ENCODE measurements at places on chromosomes 1 and 21.

DNA sequence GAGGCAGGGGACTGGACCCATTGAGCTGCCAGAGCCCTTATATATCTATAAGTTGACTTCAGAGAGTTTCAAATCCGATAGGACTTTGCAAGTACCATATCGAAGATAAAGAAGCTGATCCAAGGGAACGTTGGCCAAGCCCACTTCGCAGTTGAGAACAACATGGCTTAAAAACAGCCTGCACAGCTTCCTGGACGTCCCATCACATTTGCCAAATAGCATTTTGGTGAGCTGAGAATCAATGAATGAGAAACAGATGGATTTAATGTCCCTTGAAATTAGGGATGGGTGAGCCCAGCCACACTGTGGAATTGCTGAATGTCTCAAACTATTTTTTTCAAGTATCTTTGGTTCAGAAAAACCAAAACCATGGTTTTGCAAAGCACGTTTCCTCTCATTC, 64.8 kb downstream of the KCNJ15 start:
- DNase-seq, result no peak

GRCh38 chr1:222523852-222524251, 24.1 kb downstream of the HHIPL2 start:
- no peak for DNase-seq

DNA sequence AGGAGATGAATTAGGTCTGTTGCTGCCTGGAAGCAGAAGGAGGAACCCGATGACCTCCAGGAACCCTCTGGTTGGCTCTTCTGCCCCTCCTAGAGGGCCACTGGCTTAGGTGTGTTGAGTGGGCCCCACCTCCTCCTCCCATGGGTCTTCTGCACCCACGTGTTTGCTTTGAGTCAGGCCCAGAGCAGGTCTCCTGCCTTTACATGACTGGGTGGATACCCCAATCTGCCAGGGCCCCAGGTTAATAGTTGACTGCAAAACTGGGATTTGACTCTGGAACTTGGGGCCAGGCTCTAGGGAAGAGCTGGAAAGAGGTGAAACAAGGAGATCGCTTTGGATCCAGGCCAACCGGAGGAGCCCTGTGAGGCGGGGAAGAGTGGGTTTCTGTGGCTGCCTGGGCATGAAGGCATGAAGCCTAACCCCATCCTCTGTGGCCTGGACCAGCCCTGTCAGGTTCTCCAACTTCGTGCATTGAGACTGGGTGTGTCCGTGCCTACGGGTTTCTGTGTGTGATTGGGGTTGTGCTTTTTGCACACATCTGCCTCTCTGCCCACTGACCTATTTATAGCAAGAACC, 7.8 kb upstream of the LAD1 start:
- DNase-seq, result no peak

DNA sequence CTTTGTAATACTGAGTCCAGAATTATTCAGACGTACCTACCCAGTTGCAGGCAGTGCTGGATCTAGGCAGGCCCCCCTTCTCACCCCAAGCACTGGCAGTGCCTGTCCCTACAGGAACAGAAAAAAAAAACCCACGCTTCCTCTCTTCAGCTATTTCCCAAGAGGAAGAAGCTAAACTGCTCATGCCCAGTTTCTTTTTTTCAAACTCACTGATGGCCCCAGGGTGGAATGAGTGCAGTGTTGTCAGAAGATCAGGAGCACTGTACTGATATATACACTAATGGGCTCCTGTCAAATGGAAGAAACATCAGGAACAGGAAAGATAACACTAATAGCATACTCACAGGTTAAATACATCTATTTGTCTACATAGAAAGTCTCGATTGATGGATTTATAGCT, 28.2 kb upstream of the DOCK7 start:
- no peak for DNase-seq

- DNase-seq, result no peak
These were observed 30.4 kb downstream of the PRRX1 start for GRCh38 chr1:170694172-170694926.

GRCh38 chr1:76562292-76562691, 305.0 kb upstream of the ST6GALNAC5 start:
- DNase-seq, result no peak

DNA sequence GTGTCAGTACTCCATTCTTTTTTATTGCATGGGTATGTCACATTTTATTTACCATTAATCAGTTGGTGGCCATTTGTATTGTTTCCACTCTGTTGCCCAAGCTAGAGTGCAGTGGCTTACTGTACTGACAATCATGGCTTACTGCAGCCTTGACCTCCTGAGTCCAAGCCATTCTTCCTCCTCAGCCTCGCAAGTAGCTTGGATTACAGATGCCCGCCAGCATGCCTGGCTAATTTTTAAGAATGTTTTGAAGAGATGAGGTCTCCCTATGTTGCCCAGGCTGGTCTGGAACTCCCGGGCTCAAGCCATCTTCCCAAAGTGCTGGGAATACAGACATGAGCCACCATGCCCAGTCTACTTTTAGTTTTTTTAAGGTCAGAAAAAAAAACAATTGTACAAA, 813 bp upstream of the SFT2D2 start:
- no peak for DNase-seq

GRCh38 chr1:114131526-114132220, 22.0 kb downstream of the SYT6 start:
- no peak for DNase-seq

GRCh38 chr1:235931171-235931738, 64.5 kb upstream of the LYST start:
- DNase-seq, result no peak

- no peak for DNase-seq
These were observed 149.4 kb downstream of the FAM78B start for GRCh38 chr1:166017395-166017794.

- no peak for DNase-seq
These were observed 40.8 kb upstream of the ACOT11 start for GRCh38 chr1:54507033-54507870.

GRCh38 chr1:193846876-193847604, 660.6 kb upstream of the B3GALT2 start:
- DNase-seq, result no peak

DNA sequence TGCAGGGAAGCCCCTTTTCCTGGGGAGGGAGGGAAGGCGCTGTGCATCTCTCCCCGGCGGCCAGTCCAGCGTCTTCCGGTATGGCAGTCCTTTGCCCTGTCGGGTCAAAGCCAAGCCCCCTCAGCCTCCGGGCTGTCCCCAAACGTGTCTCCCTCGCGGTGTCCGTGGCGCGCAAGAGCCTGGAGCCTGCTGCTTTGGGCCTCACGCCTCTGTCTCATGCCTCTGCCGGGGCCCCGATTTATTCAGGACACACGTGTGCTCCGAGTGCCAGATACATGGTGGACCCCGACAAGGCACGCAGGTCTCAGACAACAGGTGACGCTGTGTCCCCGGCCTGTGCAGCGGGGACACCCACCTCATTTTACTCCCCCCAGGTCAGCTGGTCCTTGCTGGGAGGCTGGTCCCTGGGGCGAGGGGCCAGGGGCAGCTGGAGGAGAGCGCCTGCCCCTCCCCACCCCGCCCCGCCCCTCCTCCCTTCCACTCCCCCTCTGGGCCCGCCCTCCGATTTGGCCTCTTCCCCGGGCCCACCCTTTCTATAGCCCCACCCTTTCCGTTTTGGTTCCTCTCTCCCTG, 176.7 kb downstream of the CAMTA1 start:
- no peak for DNase-seq

GRCh38 chr21:14084701-14085100, 126.1 kb downstream of the LIPI start:
- DNase-seq, result no peak

GRCh38 chr1:6490181-6491080, 1.0 kb downstream of the PLEKHG5 start:
- DNase-seq, result peak; percentile 76

- no peak for DNase-seq
These were observed 86.8 kb downstream of the ADGRL2 start for GRCh38 chr1:81887421-81888144.
